ENCODE measurements at places on chromosomes 2 and 18. TPM values are rescaled to one million over a fixed set of nuclear protein-coding genes. Genes with fewer than 3 reads are reported as not detected.

Gene GRB14
- not detected for total RNA-seq

Gene DUSP2
- total RNA-seq = 2.4 TPM

Gene EFEMP1
- total RNA-seq = 513 TPM

GRCh38 chr2:181326661-181327060, 130.5 kb upstream of the ITGA4 start:
- no peak for DNase-seq

GRCh38 chr2:239495175-239495574, 94.4 kb upstream of the HDAC4 start:
- DNase-seq = no peak

GRCh38 chr18:9206421-9206820, 69.8 kb downstream of the ANKRD12 start:
- DNase-seq = no peak

- DNase-seq = no peak
These were observed 197.5 kb downstream of the IRS1 start for GRCh38 chr2:226601881-226602662.

DNA sequence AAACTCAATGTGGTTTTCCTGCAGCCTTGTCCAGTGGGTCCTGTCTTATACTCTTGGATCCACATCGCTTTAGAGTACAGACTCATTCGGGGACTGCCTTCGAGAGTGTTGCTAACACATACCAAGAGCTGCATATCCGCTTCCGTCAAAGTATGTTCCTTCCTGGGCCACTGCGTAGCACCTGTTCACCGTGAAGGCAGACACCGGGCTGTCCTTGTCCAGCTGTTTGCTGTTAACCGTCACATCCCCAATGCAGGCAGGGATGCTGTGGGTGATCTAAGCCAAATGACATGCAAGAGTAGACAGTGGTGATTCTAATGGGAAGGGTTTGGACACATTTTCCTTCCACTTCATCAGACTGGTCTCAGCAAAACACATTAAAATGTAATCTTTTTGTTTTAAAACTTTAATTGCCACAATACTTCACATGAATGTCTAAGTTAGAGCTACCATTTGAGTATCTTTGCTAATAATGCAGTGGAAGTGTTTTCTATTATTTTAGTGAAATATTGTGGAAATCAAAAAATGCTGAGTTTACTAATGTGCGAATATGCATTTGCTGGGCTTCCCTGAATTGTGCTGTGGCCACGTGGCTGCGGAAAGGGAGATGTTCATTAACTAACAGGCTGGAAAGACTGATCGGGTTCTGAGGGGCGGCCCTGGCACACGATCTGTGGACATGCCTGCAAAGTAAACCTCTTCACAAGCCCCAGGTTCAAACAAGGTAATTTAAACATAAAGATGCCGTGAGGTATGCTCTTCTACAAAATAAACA, 169.1 kb downstream of the LAMA1 start:
- no peak for DNase-seq

GRCh38 chr2:208479342-208479741, 72.8 kb downstream of the PTH2R start:
- no peak for DNase-seq

GRCh38 chr2:196677404-196677803, 37.9 kb downstream of the CCDC150 start:
- no peak for DNase-seq
